ENCODE measurements at places on chromosomes 12 and 14.

DNA sequence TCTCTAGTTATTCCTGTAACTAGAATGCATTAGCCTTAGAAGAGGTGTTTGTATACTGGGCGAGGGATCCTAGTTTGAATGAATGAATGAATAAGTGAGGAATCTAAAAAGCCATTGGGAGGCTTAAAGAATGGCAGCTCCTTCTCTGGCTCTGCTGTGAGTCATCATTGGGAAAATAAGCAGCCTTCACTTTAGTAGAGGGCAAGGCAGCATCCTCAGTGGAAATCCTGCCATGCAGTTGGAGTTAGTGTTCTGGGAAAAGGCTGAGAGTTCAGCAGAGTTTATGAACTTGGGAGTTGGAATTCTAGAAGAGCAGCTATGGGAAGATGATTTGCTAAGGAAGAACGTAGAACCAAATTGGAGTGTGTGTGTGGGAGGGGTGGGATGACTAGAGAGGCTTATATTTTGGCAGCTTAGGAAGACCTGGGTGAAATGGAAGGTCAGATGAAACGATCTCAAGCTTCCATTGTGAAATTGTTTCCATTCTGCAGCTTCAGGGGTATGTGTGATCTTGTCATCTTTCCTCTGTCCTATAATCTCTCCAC, 120.8 kb downstream of the PTCSC3 start:
- no peak for DNase-seq

GRCh38 chr12:632102-632696, 31.0 kb downstream of the NINJ2 start:
- no peak for DNase-seq

DNA sequence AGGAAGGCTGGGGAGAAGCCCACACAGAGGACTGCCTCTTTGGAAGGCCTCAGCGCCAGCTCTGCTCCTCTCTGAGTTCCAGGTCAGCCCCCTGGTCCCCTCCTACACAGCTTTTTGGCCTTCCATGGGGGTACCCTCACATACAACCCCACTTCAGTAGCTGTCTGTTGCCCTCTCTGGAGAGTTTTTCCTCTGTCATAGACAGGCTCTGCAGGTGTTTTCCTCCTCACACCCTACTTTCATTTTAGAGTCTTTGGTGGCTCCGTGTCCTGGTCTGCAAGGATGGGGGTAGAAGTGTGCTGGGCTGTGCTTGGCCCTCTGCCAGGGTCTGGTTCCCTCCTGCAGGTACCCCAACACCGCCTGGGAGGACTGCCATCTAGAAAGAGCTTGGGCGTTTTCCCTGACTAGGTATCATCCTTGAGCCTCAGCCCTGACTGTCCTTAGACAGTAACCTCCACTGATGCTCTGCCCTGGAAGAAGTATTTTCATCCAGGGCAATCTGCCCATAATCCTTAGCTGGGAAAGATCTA, 15.1 kb downstream of the ZDHHC22 start:
- DNase-seq: no peak

DNA sequence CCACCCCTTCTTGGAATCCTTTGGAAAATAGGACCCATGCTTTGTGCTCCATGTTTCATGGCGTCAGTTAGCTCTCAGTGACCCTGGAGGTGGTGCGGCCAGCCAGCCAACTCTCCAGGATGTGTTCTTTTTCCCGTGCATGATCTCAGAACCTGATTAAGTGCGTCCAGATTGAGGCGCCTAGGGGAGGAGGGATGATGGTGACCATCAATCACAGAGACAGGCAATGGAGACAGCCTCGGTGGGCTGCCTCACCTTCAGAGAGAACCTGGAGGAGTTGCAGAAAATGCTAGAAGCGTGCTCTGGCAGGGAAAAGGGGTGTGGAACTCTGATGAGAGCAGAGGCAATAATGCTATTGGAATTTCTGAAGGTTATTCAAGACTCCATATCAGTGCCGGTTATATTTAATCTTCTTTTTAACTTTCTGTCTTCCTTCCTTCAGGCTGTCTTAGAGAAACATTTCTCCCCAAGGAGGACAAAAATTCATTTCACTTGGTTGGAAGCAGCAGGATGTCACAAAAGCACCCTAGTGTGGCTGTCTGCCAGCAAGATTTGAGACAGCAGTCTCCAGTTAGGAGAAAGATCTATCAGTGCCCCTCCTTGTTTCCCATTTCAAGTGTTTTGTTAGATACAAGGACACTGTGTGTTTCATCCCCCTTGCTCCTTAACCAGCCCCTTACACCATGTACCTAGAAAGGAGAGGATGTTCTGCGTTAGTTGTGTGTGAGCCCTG, 53.3 kb upstream of the IGF1 start:
- no peak for DNase-seq

DNA sequence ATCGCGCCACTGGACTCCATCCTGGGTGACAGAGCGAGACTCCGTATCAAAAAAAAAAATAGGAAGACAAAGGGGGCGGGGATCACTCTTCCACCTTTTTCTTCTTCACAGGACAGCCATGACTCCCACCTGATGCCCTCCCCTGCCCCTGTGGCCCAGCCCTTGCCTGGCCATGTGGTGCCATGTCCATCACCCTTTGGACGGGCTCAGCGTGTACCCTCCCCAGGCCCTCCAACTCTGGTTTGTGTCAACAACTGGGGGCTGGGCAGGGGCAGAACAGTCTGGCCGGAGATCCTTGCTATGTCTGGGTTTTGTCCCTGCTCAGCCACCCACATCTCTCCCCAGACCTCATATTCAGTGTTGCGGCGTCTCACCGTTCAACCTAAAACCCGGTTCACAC, 5.8 kb downstream of the TROAP start:
- no peak for DNase-seq

DNA sequence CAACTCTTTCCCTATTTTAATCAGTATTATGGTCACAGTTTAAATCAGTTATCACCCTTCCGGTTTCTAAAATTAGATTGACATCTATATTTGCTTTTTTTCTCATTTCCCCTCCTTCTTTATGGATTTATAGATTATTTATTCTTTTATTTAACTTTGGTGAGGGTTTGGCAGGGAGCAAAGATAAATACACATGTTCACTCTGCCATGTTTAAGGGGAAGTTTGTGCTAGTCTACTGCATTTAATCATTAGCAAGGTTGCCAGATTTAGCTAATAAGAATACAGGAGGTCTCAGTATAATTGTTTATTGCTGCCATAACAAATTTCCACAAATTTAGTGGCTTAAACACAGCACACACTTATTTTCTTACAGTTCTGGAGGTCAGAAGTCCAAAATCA, 204.0 kb upstream of the BTG1 start:
- no peak for DNase-seq

- no peak for DNase-seq
Observed at GRCh38 chr12:106576848-106577247, 6.0 kb upstream of the RFX4 start.

GRCh38 chr12:116551952-116552772, 7.0 kb upstream of the MAP1LC3B2 start:
- no peak for DNase-seq

- no peak for DNase-seq
Observed at GRCh38 chr14:77864580-77864979, 64.7 kb downstream of the ADCK1 start.

GRCh38 chr12:130775953-130776856, 60.1 kb upstream of the RIMBP2 start:
- peak; percentile 48 for DNase-seq

- no peak for DNase-seq
Observed at GRCh38 chr14:50831726-50832168, 785 bp upstream of the NIN start.

DNA sequence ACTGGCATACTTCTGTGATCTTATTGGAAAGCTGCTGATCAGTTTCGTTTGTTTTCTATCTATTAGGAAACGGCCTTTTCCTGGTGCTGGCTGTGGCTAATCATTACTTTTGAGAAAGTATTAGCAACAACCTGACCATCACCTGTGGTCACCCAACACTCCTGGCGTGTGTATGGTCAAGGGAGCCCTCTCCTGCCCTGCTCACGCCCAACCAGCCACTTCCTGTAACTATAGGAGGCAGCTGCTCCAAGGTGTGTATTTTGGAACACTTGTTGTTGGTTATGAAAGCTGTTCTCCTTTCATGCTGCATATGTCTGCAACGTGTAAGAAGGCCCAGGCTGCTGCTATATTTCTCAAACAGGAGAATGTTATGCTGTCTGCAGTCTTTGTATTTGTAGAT, 1582.8 kb downstream of the AACS start:
- no peak for DNase-seq

- no peak for DNase-seq
Observed at GRCh38 chr14:104437703-104438102, 141.9 kb upstream of the C14orf180 start.

DNA sequence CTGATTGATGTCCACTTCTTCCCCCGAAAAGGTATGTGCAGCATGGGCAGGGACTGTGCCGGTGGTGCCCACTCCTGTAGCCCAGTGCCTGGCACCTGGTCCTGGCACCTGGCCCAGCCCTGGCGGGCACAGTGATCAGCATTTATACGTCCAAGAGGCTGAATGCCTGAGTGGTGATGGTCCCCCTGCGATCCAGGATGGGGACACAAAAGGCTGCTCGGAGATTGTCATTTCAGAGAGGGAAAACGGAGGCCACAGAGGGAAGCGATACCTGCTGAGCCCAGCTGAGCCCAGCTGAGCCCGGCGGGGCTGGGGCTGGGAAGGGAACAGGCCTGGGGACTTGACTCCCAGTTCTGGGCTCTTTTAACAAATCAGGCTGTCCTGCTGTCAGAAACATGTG, 55.8 kb downstream of the PRIMA1 start:
- no peak for DNase-seq

- no peak for DNase-seq
Observed at GRCh38 chr14:62428429-62429203, 616.6 kb downstream of the KCNH5 start.

DNA sequence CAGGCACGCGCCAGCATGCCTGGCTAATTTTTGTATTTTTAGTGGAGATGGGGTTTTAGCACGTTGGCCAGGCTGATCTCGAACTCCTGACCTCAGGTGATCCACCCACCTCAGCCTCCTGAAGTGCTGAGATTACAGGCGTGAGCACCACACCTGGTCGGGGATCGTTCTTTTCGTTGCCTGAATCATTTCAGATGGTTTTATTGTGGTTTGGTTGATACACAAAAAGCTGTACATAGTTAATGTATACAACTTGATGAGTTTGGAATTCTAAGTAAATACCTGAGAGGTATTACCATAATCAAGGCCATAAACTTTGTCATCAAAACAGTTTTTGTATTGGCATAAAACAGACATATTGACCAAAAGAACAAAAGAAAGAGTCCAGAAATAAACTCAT, 63.3 kb downstream of the RIC8B start:
- no peak for DNase-seq

Measured in stimulated activated CD4-positive, alpha-beta T cell treated with anti-CD3 and anti-CD28 coated beads, TNF-alpha, amount 100 ng/mL, for 24 hours (primary cell).